ENCODE measurements at places on chromosomes 11 and 22.

DNA sequence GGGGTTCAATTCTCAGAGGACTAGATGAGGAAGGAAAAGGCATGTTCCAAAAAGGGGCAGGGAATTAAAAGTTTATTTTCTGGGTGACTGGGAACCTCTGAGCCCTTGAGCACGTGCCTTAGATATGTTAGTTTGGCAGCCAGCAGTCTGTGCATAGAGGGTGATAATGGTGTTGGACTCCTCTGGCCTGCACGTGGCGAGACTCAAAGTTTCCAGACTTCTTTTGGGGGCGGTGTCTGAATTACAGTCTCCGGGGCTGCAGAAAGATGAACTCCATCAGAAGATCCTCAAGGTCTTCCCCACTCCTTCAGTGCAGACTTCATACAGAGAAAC is 861 bp upstream of the ZNRF3 start:
- DNase-seq: no peak

GRCh38 chr22:45923835-45924234 is 53.1 kb downstream of the WNT7B start:
- DNase-seq: no peak

- DNase-seq: no peak
These were observed 618.8 kb downstream of the TBC1D22A start for GRCh38 chr22:47381240-47381639.

DNA sequence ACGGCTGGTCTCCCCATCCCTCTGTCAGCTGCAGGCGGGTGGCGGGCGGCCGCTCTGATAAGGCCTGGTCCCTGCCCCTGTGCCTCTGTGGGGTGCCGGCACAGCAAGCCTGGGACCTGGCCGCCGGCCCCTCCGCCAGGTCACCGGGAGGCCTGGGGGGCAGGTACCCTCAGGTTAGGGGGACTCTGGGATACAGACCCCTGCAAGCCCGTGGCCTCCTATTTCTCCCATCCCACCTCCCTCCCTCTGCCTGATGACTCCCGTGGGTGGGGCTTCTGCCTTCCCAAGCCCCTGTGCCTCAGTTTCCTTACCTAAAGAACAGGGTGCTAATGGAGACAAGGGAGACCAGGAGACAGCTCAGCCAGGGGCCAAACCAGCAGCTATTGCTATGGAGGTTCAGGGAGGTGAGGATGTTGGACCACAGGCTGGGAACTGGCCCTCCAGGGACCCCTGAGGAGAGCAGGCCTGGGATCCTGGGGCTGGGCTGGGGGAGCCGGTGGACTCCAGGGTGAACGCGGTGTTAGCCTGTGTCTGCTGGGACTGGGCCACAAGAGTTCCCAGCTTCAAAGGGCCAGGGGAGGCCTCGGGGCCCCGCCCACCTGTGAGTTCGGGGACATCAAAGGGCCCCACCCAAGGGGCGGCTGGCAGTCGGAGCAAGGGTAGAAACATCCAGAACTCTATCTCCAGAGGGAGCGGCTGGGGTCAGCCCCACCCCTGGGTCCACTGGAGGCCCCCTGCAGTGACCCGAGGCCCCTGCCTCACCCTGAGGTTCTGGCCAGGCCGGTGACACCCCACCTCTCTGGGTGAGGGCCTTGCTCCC is 32.0 kb upstream of the TH start:
- DNase-seq: no peak

DNA sequence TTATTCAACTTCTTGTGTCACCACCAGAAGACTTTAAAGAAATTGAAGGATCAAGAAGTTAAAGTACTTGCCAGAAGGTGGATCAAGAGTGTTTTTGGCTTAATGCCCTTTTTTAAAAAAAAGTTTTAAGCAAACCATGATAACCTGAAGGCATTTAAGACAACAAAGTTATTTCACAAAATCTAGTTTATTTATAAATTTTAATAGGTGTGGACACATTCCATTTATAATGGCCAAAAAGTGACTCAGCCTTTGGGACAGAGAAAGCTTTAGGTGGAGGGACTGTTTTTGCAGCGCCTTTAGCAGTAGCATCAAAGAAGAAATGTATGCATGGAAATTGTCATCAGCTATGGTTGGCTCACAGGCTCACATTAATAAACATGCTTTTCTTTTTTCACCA is 17.9 kb downstream of the TCP11L1 start:
- DNase-seq: no peak

GRCh38 chr22:23777776-23778576 is 5.3 kb downstream of the MMP11 start:
- no peak for DNase-seq

Measured in stimulated activated CD8-positive, alpha-beta memory T cell treated with anti-CD3 and anti-CD28 coated beads, Interleukin-2, amount 100 ng/mL, for 48 hours (primary cell).